ENCODE measurements at places on chromosomes 7 and 10.

- DNase-seq, result no peak
These were observed 48.8 kb upstream of the CARD11 start for GRCh38 chr7:3092468-3092867.

DNA sequence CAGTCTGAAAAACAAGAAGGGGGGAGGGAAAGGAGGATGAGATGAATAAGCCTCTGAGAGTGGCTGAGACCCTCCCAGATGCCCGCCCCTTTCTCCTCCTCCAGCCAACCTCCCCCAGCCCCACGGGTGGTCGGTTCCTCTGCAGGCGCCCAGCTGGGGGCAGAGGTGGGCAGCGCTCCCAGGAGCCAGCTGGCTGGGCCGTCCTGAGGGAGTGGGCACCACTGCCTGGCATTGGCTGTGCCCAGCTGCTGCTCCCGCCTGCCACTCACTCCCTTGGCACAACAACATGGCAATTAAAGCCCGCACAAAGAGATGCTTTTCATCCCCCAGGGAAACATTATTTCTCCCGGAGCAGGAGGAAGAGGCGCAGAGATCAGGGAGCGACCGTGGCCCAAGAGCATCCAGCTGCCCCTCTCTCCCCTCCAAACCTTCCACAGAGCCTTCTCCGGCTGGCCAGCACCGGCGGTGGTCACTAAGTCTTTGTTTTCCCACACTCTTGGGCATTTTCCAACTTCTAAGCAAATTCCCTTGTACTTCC, 107.2 kb downstream of the SPDYE5 start:
- DNase-seq, result no peak

DNA sequence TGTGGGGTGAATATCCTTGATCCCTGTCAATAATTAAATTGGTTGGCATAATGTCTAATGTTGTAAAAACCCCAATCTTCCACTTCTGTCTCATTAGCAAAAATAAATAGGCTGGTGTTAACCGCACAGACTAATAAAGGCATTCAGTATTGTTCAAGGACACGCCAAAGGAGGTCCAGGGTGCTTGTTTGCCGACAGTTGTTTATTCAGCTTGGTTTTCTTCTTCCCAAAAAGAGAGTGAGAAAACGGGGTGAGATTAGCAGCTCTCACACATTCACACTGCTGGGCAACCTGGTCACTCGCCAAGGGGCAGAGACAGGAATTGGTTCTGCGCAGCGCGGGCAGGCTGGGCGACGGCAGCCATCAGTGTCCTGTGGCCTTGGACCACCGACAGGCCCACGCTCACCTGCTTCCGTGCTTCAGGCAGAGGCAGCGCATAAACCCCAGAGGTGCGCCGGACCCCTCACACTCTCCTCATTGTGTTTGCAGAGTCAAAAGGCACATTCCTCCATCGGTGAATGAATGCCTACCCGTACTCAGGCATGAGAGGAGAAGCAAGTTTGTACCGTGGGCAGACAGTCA, 26.2 kb upstream of the LMBR1 start:
- no peak for DNase-seq

DNA sequence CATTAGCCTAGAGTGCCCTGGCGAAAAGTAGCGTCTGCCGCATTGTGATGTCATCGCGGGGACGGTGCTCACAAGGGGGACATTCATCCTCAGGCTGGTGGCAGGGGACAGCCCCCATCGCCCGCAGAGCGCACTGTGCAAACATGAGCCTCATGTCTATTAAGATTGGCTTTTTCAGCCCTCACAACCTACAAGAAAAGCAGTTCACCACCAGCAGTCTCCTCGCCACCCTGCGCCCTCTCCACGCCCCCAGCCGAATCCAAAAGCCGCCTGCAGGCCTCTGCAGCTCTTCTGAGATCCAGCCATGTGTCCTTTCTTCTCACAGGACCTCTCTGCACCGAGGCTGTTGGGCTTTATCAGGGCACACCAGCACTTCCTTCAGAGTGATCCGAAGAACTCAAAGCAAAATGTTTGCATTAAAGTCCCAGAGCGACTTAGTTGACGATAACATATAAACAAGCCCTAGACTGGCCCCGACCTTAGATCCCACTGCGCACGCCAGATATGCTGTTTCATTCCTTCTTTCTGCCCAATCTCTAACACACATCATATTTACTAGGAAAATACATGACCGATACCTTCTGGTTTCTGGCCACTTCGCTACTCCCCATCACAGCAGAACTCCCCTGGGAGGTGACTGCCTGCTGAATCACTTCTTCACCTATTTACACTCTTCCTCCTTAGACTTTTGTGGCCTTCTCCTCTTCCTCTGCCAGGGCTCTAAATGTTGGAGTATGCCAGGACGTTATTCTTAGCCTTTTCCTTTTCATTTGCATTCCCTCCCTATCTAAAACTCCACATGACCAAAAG, 206.0 kb upstream of the SH2B2 start:
- no peak for DNase-seq

- DNase-seq, result no peak
These were observed 70.1 kb downstream of the ZPBP start for GRCh38 chr7:50022991-50023390.

- no peak for DNase-seq
These were observed 125.7 kb upstream of the FAM3C start for GRCh38 chr7:121521711-121522400.

- no peak for DNase-seq
These were observed 16.4 kb downstream of the TNRC18 start for GRCh38 chr7:5406957-5407945.

DNA sequence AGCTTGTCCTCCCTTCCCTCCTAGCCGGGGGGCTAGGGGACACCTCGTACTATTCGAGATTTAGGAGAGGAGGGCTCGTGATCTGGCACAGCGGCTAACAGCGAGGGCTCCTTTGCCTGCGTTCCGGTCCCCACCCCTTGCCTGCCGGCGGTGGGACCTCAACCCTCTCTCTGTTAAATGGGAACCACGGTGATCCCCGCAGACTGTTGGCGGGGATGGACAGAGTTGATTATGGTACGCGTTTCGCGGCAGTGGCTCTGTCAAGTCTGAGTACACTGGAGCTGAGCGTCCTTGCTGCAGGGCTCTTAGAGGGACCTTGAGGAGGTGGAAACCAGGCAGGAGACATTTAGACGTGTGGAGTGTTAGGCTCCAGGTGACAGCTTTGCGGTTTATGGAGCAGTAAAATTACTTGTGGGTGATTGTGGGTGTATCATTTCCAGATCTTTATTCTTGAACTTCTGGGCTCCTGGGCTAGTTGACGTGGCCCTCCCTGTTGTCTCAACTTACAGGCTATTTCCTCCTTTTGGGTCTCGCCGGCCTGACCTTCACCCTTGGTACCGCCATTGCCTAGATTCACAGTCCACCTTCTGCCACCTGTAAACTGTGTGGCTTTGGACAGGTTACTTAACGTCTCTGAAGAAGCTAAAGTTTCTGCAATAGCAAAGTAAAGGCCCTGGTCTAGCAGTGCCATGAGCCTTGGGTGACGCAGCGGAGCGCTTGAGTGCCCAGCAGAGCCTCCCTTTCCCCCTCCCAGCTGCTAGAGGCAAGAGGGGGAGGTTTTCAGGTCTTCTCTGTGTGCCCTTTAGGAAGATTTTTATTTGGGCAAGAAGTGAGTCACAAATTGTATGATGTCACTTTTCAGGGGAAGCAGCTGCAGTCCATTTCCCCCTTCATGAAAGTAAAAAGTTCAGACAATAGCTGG, 739 bp downstream of the CASP7 start:
- DNase-seq, result no peak

DNA sequence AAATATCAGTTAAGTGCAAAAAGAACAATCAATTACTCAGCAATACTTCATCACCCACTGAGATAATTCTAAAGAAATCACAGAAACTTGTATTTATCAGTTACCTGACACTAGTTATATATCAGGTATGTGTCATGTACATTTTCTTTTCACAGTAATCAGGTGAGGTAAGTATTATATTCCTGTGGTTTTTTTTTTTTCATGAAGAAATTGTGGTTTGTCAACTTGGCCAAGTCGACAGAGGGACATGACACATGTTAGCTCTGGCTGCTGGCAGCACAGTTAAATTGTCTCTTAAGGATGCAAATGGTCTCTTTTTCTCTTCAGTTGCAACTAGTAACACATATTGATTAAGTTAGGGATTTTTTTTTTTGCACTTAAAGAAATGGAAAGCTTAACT, 13.7 kb upstream of the GPR141 start:
- no peak for DNase-seq

- DNase-seq, result no peak
These were observed 7.3 kb upstream of the GRIFIN start for GRCh38 chr7:2483494-2483893.

- DNase-seq, result no peak
These were observed 40.5 kb downstream of the ENTPD1 start for GRCh38 chr10:95796504-95796903.

GRCh38 chr7:69780379-69780778, 182.1 kb downstream of the AUTS2 start:
- DNase-seq, result no peak

- no peak for DNase-seq
These were observed 10.9 kb upstream of the SP8 start for GRCh38 chr7:20797462-20798080.

DNA sequence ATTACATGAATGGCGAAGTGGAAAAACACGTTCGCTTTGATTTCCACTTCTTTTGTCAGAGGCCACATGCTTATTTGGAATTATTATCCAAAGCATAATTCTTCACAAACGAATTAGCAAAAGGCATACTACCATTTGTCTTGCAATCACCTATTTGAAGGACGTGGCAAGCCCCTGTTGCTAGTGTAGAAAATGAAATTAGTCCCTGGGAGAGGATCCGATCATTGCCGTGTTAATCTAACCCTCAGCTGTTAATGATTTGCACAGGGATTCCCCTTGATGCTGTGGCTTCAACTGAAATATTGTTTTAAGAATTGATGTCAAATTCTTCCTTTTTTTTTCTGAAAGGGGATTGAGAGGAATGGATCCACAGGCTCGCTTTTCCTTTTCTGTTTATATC, 4.6 kb downstream of the AGMO start:
- no peak for DNase-seq

GRCh38 chr10:90222372-90222771, 521.0 kb downstream of the KIF20B start:
- peak; percentile 62 for DNase-seq

GRCh38 chr7:115328018-115328417, 406.1 kb downstream of the MDFIC start:
- DNase-seq, result no peak

DNA sequence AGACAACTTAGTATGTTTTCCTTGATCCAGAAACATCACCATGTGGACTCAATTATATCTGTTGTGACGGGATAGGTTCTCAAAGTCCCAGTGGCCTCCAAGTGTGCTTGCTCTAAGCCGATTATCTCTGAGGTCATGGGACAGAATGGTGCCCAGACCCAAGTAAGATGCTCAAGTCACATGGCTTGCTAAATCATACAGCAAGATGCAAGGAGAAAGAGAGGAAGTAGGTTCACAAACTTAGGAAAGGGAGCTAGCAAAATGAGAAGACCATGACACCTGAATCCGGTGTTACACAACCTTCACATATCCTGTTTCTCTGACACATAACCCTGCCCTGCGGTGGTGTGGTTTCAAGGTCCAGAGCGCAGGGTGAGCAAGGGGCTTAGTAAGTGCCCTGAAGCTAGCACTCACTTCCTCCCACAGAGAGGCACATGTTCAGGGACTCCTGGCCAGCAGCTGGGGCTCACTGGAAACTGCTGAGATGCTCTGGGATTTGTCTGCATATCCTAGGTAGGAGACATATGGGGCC, 590.9 kb upstream of the ANKRD30A start:
- peak; percentile 76 for DNase-seq

DNA sequence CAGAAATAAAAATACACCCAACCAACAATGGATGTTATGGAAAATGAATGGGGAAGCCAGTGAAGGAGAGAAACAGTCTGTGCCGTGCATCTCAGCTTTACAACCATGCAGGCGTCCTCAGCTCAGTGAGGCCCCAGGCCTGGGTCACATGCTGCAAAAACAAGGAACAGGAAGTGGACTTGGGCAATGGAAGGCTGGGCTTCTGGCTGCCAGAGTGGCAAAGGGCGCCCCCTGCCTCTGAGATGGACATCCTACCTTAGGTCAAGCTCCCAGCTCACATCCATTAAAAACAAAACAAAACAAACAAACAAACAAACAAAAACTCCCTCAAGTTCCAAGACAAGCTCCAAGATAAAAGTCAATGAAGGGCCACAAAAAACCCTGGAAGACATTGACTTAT, 54.7 kb upstream of the AFAP1L2 start:
- no peak for DNase-seq

GRCh38 chr10:110461088-110461487, 36.6 kb upstream of the DUSP5 start:
- no peak for DNase-seq

DNA sequence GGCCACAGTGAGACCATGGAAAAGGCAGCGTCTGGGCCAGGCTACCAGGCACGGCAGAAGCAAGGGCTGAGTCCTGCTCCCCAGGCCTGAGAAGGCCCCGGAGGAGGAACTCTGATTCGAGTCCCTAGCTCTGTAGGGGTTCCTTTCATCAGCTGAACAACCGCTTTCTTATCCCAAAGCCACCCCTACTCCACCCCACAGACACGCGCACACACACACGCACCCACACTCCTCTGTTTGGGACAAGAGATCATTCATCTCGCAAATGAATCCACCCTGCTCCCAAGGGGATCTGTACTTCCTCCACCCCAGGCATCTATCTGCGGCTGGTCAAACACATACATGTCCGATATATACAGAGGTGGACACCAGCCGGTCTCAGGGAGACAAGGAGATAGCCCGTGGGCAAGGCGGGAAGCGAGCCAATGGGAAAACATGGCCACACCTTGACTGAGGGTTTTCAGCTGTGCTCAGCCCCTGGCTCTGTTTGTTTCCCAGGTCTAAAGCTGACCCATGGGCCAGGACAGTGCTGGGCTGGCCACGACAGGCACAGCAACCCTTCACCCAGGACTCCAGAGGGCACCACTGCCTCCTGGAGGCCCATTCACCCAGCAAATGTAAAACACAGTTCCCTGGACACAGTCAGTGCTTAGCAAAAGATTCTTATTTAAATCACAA, 7.3 kb downstream of the ZCCHC24 start:
- DNase-seq, result no peak

DNA sequence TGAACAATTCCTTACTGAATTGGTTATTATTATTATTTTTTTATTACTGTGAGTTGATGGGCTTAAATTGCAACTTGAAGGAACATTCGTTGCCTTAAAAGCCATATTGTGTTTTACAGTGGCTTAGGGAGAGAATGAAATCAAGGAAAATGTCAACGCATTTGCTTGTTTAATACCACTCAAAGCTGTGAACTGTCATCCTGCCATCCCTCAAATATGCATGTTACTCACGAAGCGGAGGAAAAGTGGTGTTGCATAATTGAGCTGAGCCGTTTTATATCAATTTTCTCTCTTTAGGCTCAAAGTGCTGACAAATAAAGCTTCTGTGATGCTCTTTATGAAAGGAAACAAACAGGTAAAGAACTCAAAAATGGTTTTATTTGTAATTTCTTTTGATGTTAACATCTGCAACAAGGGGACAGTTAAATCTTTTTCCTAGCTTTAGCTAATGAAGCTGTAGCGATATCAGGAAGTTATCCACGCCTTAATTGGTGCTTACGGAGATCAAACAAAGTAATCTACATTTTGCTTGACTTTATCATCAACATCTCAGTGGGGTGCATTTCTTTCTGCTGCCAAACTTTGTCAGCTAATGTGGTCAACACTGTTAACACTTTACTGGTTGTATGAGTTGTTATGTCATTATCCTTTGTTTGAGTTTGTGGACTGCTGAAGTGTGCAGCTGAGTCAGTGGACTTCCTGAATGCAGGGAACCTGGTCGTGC, 33.1 kb downstream of the GLRX3 start:
- DNase-seq, result no peak
